Stimulated activated CD8-positive, alpha-beta memory T cell treated with anti-CD3 and anti-CD28 coated beads, Interleukin-7, amount 100 ng/mL, for 1 hour (primary cell): ENCODE measurements at places on chromosomes 13 and 19.

DNA sequence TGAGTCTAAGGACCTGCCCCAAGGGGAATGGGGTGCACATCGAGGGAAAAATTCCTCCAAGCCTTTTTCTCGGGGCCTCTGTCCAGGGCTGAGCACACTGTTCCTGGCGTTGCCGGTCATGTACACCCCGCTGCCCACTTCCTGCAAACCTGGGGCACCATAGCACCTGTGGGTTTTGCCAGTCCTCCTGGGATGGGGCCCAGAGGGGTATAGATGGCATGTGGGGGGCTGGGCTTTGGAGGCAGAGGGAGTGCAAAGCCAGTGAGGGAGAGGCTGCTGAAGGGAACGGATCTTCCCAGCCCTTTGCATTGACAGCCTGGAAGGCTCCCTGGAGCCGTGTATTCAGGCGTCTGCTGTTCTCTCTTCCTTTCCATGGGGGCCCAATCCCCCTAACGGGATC, 187.3 kb downstream of the ZNF536 start:
- no peak for DNase-seq

DNA sequence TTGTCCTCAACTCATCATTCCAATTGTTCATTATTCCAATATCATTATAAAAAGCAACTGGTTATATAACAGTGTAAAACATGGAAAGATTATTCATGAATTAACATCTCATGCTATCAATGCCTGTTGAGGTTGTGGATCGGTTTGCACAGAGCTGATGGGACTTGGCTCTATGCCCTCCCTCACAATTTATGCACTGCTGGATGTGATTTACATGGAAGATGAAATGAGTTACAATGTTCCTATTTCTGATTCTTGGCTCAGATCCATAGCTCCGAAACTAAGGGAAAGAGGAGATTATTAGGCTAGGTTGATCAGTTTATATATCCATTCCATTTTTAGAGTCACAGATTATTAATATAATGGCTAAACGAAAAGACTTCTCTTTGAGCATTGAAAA, 38.6 kb downstream of the SCEL start:
- DNase-seq, result no peak

- no peak for DNase-seq
These were observed 53.9 kb downstream of the OR10H4 start for GRCh38 chr19:16002406-16003384.

DNA sequence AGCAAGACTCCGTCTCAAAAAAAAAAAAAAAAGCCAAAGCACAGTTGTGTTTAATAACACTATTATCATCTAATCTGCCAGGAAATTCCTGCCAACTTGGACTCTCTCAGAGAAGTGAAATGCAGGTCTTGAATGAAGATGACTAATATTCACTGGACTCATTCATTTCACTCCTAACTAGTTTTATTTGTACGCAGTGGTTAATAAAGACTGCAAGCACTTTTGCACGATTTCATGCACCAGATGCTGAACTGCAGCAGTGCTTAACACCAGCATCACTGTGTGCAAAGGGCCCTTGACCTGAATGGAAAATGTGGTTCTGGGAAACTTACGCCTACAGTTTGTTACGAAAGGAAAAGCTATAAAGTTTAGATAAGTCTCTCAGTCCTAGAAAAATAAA, 63.3 kb downstream of the DHRS12 start:
- DNase-seq, result no peak

DNA sequence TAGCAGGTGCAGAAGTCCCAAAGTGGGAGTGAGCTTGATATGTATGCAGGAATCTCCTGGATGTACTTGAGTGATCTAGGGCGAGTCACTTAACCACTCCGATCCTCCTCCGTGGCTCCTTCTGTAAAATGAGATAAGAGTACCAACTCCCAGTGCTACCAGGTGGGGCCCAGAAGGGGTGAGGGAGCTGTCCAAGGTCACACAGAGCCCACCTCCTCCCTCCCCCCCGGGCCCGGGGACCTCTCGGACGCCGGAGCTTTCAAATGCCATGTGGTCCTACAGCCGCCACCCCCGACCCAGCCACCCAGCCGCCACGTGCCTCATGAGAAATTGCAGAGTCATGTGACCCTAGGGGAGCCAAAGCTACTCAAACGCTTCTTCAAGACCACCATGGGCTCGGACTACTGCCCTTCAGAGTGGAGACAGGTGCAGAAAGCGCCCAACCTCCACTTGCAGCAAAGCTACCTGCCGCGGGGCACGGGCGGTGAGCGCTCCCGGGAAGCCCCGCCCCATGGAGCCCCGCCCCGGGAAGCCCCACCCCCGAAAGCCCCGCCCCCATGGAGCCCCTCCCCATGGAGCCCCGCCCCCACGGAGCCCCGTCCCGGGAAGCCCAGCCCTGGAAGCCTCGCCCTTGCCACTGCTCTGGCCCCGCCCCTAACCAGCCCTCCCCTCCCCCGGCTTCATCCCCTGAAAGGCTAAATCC, 10.1 kb upstream of the ZNF358 start:
- no peak for DNase-seq

GRCh38 chr19:4539693-4540581, at the start of gene LRG1:
TSS of gene LRG1 (minus strand) at chr19:4540036. CDS start at chr19:4540013, 23 bp downstream.
- no peak for DNase-seq
